ENCODE measurements at places on chromosomes 7 and 10.

DNA sequence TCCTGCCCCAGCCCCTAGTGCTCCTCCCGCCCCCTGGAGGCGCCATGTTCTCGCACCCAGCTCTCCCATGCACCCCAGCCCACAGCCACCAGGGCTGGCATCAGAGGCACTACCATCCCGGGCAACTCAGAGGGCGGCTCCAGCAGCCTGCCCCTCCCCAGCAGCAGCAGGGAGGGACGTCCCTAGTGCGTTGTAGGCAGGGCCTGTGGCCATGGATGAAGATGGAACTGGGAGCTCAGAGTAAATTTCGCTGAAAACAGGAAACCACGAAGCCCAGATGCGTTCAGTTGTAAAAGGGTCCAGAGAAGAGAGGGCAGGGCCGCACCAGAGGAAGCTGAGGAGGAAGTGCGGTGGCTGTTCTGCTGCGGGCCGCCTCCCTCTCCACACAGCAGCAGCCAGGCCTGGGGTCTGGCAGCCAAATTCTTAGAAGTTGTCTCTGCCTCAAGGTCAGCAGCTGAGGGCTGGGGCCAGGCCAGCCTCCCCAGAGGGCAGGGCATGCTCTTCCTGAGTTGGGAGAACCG lies 24.6 kb downstream of the VSIR start:
- DNase-seq = peak; percentile 93

- DNase-seq = no peak
These were observed 272.7 kb upstream of the MBL2 start for GRCh38 chr10:53045315-53045714.

- no peak for DNase-seq
These were observed 16.8 kb downstream of the NUDT1 start for GRCh38 chr7:2258661-2259365.

- no peak for DNase-seq
These were observed 1.9 kb upstream of the GPER1 start for GRCh38 chr7:1085910-1086421.

DNA sequence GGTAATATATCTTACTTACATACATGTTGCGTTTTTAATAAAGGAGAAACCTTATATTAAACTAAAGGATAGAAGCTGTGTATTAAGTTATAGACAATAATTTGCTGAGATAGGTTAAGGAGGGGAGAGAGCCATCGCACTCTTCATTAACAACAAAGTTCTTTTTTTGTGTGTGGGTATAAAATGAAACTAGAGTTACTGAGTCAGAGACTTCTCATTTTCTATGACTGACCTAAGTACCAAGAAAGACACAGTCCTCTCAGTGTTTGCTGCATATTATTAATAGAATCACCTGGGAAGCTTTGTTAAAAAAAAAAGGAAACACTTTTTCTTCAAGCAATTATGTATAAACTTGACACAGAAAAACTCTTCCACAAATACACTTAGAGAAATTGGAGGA lies 31.4 kb downstream of the FEZF1 start:
- no peak for DNase-seq

GRCh38 chr10:61399406-61399805 lies 53.8 kb downstream of the TMEM26 start:
- DNase-seq = no peak

- DNase-seq = no peak
These were observed 27.3 kb downstream of the GALNT11 start for GRCh38 chr7:152052771-152053170.

DNA sequence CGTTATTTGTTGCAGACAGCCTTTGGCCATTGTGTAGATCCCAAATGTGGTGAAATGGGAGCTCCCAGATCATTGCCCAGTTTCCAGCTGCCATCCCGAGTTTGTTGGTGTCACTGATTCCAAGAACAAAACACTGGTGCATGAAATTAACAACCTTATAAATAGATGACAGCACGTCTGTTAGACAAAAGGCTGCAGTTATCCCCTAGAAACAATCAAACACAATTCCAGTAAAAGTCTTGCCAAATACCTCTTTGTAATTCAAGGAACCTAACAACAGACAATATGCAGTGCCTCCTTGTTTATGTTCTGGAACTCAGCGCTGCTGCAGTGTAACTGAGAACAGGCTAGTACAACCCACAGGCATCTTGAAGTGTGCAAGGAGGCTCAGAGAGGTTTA lies 404.5 kb downstream of the PAXIP1 start:
- no peak for DNase-seq

- no peak for DNase-seq
These were observed 320.8 kb upstream of the NRP1 start for GRCh38 chr10:33655165-33655815.
